GM10248 (cell line): ENCODE measurements at places on chromosomes 5 and 9.

- DNase-seq: no peak
Measured at GRCh38 chr5:135559354-135559753, 19.4 kb downstream of the CXCL14 start.

GRCh38 chr5:58999804-59000203, 416.9 kb downstream of the RAB3C start:
- DNase-seq: no peak

DNA sequence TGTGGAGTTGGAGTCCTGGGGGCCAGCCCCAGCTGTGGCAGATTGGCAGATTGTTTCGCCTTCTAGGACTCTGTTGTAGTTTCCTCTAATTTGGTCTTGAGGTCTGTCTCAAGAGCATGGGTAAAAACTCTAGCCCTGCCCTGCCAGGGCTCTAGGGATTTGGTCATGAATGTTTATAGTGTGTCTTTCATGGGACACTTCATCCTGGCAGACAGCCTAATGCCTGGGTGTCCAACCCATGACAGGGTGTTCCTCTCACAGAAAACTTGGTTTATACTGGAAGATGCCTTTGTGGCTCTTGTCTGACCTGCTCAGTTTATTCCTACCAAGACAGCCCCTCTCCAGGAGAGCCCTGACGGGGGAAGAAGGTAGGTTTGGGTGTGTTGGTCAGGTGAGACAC, 45.5 kb downstream of the GALNT12 start:
- DNase-seq: no peak

GRCh38 chr5:42970636-42971559, 69.2 kb downstream of the ANXA2R start:
- DNase-seq: no peak

DNA sequence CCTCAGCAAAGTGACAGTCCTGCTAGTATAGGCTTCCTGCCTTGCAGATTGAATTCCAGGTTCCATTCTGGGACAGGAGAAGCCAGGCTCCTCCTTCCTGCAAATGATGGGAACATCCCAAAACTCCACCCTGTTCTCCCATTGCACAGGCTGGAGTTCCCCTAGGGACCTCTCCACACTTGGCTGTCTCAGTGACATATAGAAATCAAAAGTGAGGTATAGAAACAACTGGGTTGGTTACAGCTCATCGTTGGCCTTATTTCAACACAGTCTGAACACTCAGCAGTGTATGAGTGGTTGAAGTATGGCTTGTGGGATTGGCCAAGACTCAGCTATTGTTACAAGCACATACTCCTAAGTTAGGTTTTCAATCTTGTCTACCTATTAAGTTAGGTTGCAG, 157.8 kb upstream of the FTMT start:
- DNase-seq: no peak

- no peak for DNase-seq
Measured at GRCh38 chr9:76652894-76653293, 111.3 kb upstream of the PCA3 start.

GRCh38 chr9:69689991-69690538, 17.9 kb upstream of the APBA1 start:
- no peak for DNase-seq

- no peak for DNase-seq
Measured at GRCh38 chr5:64654561-64654938, 35.8 kb upstream of the SHISAL2B start.

DNA sequence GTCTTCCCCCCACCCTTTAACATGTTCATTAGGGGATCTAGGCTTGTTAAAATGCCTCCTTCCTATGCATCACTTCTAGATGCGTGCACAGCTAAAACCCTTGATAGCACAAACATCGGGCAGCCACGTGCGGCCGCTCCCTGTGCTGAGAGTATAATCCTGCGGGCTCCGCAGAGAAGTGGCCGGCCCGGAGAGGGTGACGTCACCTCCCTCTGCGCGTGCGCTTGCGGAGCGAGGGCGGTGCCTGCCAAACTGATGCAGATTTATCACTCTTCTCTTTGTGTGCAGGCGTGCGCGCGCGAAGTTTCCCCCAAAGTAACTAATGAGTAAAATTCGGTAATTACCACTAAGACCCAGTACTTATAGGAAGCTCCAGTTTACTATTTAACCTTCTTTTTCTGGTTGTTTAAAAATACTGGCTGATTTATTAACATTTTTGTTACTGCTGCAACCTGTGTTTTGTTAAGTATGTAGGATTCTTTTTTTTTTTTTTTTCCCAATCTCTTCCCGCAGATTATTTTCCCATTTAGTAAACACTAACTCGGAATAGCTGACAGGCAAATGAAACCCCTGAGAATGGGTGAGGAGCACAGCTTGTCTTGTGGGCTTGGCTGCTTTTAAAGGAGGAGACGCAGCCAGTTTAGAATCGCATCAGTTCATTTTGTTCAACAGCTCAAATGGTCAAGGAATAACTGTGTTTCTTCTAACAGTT, 121.6 kb downstream of the TRIO start:
- peak; percentile 86 for DNase-seq

- DNase-seq: no peak
Measured at GRCh38 chr5:120630550-120630949, 166.4 kb downstream of the PRR16 start.

- no peak for DNase-seq
Measured at GRCh38 chr9:79610791-79611614, 39.2 kb downstream of the TLE4 start.

GRCh38 chr9:120895951-120896350, 19.0 kb upstream of the PHF19 start:
- DNase-seq: no peak

- peak; percentile 92 for DNase-seq
Measured at GRCh38 chr5:154610321-154611154, 132.5 kb upstream of the HAND1 start.

DNA sequence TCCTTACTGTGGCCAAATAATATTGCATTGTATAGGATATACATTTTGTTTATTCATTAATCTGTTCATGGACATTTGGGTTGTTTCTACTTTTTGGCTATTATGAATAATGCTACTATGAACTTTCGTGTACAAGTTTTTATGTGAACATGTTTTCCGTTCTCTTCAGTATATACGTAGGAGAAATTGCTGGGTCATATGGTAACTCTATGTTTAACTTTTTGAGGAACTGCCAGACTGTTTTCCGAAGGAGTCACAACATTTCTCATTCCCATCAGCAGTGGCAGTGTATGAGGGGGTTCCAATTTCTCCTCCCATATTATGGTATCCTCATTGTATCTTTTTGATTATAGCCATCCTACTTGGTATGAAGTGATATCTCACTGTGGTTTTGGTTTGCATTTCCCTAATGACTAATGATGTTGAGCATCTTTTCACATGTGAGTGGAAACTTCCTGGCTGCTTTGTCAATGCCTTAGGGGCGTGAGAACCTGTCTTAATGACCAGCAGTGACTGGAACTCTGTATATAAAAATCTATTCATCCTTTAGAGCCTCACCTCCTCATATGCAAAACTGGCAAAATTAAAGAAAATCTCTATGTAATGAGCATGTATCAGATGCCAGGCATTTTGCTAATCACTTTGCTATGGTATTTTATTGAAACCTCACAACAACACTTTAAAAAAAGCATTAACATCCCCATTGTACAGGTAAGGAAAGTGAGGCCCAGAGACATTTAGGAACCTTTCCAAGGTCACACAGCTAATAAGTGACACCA, 47.8 kb upstream of the TGFBR1 start:
- DNase-seq: no peak

DNA sequence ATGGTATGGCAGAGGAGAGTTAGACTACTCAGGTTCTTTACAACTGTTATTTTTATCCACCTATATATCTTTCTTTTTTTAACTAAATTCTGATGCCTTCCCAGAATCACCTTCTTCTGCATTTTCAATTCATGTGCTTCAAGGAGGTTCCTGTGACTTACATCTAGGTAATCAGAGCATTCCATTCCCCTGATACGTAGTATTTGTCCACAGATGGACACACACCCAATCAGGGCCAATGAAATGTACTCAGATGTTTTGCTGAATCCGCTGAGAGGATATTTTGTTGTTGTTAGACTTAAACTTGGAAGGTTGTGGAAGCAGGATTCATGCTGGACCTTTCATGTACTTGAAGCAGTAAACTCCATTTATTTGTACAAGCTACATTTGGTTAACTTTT, 159.4 kb upstream of the FER start:
- no peak for DNase-seq

- DNase-seq: no peak
Measured at GRCh38 chr5:5598547-5599113, 176.2 kb downstream of the ICE1 start.

- DNase-seq: no peak
Measured at GRCh38 chr5:111806753-111807152, 49.8 kb upstream of the NREP start.

- no peak for DNase-seq
Measured at GRCh38 chr5:55608595-55609349, 74.0 kb upstream of the PLPP1 start.

GRCh38 chr5:84213212-84213611, 171.5 kb downstream of the EDIL3 start:
- no peak for DNase-seq

DNA sequence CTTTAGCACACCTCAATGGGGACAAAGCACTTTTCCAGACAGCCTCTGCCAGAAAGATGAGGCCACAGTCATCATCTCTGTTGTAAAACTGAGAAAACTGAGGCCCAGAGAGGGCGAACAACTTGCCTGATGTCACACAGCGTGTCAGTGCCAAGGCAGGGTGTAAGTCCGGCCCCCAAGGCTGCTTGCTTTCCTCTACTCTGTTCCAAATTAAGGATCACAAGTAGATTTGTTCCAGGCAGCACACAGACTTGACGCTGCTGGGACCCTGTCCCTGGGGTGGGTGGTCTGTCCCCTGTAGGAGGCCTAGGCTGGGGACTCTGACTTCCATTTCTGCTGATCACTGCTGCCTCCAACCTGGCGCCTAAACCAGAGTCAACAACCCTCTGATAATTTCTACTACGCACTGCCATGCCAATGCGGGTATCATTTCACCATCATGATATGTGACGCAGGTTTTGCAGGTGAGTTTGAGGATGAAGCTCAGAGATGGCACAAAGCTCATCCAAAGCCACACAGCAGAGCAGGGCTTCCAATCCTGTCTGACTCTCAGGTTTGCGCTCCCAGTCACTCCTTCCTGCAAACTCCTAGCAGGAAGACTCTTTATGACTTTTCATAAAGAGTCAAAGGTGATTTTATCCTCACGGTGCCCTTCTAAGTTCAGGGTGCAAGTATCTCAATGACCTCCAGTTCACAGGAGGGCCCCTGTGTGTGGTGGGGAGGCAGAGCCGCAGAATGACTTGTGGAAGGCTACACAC, 13.5 kb upstream of the RALGDS start:
- no peak for DNase-seq

GRCh38 chr5:108381350-108381953, 446 bp downstream of the FBXL17 start:
- DNase-seq: peak; percentile 64

DNA sequence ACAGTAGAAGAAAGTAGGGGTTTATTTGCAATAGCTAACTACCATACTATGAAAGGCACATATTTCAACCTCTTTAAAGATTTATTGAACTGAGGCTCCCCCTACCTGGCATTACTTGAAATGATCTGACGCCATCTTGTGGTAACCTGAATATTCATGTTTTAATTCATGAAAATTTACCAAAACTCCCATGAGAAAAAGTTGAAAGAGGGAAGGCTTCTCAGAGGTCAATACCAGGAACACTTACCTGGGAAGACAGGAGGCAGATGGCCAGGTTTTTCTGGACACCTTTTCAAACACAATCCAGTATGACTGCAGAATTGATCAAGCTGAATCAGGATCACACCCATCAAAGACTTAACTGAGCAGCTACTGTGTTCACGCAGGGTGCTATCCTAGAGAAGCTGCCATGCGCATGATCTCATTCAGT, 9.4 kb downstream of the PRELID2 start:
- DNase-seq: peak; percentile 34

DNA sequence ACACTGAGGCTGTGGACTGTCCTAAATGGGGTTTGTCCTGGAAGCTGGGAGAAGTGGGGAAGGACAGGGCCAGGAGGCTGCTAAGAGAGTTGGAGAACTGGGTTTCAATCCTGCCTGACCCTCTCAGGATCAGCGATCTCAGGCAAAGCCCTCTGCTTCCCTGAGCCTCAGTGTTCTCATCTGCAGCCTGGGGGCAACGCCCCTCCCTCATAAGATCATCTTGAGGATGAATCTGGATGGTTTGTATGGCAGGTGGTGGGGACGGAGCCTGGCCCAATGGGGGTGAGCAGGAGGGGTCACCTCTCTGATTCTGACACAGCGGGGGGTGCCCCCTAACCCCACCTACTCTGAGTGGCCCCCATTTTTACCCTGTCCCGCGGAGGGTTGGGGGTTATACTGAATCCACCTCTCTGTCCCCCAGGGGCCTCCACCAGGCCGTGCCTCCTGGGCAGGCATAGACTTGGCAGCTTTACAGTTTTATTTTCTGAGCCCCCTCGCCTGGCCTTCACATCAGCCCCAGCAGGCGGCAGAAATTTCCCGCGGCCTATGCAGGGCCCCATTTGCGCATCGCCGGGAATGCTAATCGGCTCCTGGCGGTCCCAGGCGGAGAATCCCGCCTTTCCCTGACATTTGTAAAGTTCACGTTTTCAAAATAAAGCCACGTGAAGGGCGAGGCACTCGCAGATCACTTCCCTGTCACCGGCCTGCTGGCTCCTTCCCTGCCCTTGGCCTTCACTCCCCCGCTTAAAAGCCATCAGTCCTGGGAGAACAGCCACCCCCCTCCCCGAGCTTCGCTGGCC, 17.8 kb upstream of the LAMC3 start:
- DNase-seq: no peak

GRCh38 chr5:171416160-171417049, 3.0 kb upstream of the FGF18 start:
- DNase-seq: no peak

DNA sequence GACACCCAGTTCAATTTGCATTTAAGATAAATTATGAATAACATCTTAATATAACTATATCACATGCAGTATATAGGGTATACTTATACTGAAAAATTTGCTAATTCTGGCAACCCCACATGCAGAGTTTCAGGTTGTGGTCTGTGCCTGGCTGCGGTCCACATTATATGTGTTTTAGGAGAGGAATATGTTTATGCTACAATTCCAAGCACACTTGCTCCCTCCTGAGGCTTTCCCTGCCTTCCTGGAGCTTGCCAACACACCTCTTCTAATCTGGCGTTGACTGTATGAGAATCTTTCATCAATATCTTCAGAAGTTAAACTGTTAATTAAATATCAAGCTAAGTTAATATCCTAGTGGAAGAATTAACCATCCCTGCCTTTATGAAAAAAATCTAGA, 45.2 kb downstream of the SEMA5A start:
- DNase-seq: no peak
